Right renal cortex interstitium (tissue), 3 donors: ENCODE measurements at places on chromosomes 1 and 21.

- DNase-seq = no peak
Observed at GRCh38 chr1:207088701-207089626, at the start of gene C4BPB. Gene C4BPB (plus strand): TSS chr1:207088860. CDS start chr1:207089532, 672 bp downstream.

DNA sequence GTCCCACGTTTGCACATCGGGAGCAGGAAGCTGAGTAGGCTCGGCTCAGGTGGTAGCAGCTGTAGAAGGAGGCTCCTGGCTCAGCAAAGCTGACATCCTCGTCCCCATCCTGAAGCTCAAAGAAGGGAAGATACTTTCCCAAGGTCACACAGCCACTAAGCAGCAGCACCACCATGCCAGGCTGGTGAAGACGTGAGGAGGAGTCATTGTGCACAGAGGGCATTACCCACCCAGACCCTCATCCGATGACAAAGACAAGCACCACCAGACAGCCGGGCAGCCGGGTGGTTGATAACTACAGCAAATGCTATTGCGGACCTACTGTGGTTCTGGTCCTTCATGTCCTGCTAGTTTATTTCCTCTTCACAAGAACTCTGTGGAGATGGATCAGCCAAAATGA lies 186.9 kb downstream of the MATN1 start:
- DNase-seq = no peak

- DNase-seq = no peak
Observed at GRCh38 chr1:51101976-51102375, at the start of gene C1orf185. Gene C1orf185 (plus strand): TSS chr1:51102228. CDS start chr1:51102234, 6 bp downstream.

- DNase-seq = peak; percentile 81
Observed at GRCh38 chr1:10796029-10796944, at the start of gene CASZ1. Gene CASZ1 (minus strand): TSS chr1:10796646. CDS start chr1:10693889, 102,757 bp downstream.

DNA sequence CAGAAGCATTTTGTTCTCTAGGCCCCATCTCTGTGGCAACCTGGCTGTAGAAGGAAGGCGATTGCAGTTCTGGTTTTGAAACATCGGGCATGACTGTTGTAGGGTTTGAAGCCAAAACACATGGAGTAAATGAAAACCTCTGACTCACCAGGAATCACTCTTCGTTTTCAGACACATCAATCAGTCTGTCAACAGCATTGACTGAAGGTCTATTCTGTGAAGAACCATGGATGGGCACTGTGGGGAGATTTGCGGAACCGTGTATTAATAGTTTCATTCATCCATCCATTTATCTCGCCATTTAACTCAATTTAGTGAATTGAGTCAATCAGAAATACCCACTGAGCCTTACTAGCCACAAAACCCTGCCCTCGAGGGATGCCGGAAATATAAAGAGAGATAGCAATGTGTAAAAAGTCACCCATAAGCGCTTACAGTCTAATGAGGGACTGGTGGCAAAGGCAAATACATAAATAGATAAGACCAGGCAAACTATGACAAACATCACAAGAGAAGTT lies 364.6 kb upstream of the PROX1 start:
- DNase-seq = no peak
